ENCODE measurements at places on chromosomes 4 and X. TPM values are rescaled to one million over a fixed set of nuclear protein-coding genes. Genes with fewer than 3 reads are reported as not detected.

HOPX gene
- polyA plus RNA-seq, result 84.2 TPM

NHS gene
- not detected for polyA plus RNA-seq

HPGD gene
- 2.3 TPM for polyA plus RNA-seq

NEXMIF gene
- 0.36 TPM for polyA plus RNA-seq

LIAS gene
- polyA plus RNA-seq, result 11.1 TPM

GPR119 gene
- polyA plus RNA-seq, result not detected

PNMA5 gene
- 0.19 TPM for polyA plus RNA-seq

TRIM60 gene
- not detected for polyA plus RNA-seq
